Spleen (tissue), 13 donors: ENCODE measurements at places on chromosomes 2 and 18. TPM values are rescaled to one million over a fixed set of nuclear protein-coding genes. Genes with fewer than 3 reads are reported as not detected.

DNA sequence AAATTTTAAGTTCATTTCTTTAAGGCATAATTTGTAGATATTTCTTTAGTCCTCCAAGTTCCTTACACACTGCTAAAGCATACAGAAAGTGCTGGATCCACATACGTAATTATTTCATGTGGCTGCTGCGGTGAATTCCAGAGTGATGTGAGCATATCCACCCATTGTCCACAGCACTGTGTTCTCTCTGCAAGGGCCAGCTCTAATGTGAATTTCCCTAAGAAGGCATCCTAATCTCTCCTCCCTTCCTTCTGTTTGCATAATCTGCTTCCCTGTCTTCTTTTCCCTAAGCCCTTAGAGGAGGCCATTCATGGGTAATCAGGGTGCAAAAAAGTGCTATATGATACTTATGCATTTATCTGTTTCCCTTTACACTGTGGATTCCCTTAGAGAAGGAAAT lies 57.2 kb downstream of the COBLL1 start:
- DNase-seq, result no peak

- DNase-seq, result peak; percentile 82
These were observed 302.8 kb downstream of the NCKAP5 start for GRCh38 chr2:133265432-133265949.

DNA sequence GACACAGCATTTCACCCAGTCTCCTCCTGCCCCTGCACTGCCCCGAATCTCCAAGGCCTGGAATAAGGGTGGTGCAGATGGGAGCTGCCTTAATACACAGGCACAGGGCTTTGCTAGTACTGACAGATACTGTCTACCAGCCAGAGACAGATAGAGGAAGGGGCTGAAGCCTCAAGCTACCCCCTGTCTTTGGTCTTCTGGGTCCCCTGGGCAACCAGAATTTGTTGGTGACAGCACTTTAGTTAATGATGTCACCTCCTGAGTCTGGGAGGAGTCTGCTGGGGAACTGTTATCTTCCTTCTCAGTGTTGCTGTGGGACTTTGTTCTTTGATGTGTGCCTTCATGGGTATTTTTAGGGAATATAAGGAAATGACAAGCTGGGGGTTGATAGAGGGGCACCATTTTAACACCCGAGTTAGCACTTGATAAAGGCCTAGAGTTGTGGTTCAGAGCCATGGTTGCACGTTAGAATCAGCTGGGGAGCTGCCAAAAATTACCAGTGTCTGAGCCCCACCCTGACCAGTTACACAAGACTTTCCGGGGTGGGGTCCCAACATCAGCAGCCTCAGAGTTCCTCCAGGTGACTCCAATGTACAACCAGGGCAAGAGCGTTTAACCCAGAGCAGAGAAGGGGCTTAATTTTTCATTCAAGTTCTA lies 136.8 kb downstream of the SMAD7 start:
- peak; percentile 69 for DNase-seq

Gene PLEKHB2
- total RNA-seq, result 73.6 TPM

- no peak for DNase-seq
These were observed 278.4 kb downstream of the AGPS start for GRCh38 chr2:177670791-177671535.

Gene B3GNT7
- total RNA-seq, result 12.9 TPM

- peak; percentile 87 for DNase-seq
These were observed 2.0 kb downstream of the NAGK start for GRCh38 chr2:71070294-71071093.

- DNase-seq, result no peak
These were observed 37.2 kb downstream of the BOLA3 start for GRCh38 chr2:74110537-74110936.

GRCh38 chr2:214232271-214232670 lies 178.6 kb upstream of the VWC2L start:
- DNase-seq, result no peak

GRCh38 chr2:239276851-239277250 lies 124.0 kb downstream of the HDAC4 start:
- peak; percentile 66 for DNase-seq

GRCh38 chr2:38037757-38038621 lies 38.0 kb downstream of the CYP1B1 start:
- DNase-seq, result no peak

DNA sequence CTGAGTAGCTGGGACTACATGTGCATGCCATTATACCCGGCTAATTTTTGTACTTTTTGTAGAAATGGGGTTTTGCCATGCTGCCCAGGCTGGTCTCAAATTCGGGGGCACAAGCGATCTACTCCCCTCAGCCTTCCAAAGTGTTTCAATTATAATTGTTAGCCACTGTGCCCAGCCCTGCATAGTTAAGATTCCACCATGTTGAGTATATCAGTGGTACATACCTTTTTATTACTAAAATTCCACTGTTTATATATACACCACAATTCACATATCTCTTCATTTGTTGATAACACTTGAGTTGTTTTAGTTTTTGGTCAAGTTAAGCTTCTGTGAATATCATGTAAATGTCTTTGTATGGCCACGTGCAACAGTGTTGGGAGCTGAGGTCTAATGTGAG lies 12.8 kb upstream of the FMNL2 start:
- no peak for DNase-seq
